ENCODE measurements at places on chromosomes 1 and 21. TPM values are rescaled to one million over a fixed set of nuclear protein-coding genes. Genes with fewer than 3 reads are reported as not detected.
A peak's percentile ranks its signal among the peaks of the same experiment; 100 is the strongest.

GPR153 gene
- 1.2 TPM for total RNA-seq

PRAMEF2 gene
- not detected for total RNA-seq

SYCP1 gene
- total RNA-seq: not detected

VWA1 gene
- total RNA-seq: 0.28 TPM

UBXN10 gene
- 0.23 TPM for total RNA-seq

CELA3A gene
- not detected for total RNA-seq

DNA sequence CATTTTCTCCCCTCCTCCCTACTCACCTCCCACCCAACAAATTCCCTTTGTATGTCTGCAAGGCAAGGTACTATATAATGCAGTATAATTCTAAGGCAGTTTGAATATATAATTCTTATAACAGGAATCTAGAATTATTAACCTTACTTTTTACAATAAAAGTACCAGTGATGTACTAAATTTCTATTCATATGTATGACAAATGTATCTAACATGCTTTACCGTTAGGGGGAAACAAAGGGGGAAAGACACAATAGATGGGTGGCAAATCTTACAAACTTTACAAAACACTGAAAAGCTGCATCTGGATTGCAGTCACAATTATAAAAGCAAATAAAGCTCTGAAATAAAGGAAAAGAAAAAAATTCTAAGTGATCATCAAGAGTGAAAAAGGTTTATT, 2.3 kb downstream of the PIK3R3 start:
- H3K4me1 ChIP-seq: peaks cover 23% of the 10 kb centered on the region
- H3K4me3 ChIP-seq: peak overlapping the region; percentile 23
- DNase-seq: no peak
- H3K27ac ChIP-seq: no peak overlapping the region

DNA sequence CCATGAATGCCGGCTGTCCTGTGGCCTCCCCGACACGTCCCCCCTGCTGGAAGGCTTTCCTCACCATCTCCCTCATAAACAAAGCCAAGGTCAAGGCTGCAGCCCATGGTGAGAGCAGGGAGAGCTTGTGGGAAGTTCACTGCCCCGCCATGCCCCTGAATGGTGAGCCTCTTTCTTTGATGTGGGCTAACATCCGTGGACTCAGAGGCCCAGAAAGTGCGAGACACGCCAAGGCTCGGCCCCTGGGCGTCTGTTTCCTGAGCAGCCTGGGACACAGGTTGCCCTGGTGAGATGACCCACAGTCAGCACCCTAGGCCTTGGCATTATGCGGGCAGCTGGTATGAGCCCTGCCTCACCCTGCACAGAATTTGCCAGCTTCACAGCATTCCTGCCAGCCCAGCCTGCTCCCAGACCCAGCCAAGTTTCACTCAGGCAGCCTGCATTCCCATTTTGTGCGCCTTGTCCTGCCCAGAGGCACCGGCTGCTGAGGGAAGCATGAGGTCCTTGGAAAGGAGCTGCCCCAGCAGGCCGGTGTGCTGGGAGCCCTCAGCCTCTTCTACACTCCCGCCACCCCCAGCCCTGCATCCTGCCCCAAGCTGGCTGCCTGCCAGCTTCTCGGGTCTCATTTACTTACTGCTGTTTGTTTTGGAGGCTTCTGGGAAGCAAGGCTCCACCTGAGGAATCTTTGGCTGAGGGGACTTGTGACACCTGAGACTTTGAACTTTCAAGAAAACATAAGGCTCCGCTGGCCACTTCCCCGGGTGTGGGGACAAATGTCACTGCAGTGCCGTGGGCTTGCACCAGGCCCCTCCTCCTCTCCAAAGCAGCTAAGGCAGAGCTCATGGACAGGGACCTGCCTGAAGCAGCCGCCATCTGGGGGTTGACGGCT, 31.9 kb downstream of the NEK2 start:
- H3K27me3 ChIP-seq: peaks cover 12% of the 10 kb centered on the region
- no peak overlapping the region for H3K27ac ChIP-seq
- no peak overlapping the region for H3K4me3 ChIP-seq
- no peaks in the 10 kb centered on the region for H3K36me3 ChIP-seq

DNA sequence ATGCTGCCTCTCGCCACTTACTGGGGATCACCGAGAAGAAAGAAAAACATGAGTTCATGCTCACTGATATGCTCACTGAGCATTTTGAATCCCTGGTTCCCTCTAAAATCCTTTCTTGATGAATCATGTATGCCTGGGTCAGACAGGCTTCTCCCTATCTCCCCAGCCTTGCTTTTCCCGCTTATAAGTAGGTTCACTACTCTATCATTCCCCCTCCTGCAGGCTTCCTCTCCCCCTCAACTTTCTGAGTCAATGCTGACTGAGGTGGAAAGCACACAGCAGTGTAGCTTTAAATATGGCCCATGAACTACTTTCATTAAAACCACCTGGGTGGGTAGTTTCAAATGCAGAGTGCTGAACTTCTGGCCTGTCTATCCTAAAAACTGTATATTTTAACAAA, 41.7 kb downstream of the FMO4 start:
- H3K4me1 ChIP-seq: no peaks in the 10 kb centered on the region
- H3K27me3 ChIP-seq: peaks cover 8% of the 10 kb centered on the region
- DNase-seq: no peak
- H3K27ac ChIP-seq: no peak overlapping the region

GRCh38 chr1:185325413-185325812, 8.4 kb upstream of the IVNS1ABP start:
- H3K4me3 ChIP-seq: no peak overlapping the region
- no peak for DNase-seq
- H3K36me3 ChIP-seq: peaks cover 32% of the 10 kb centered on the region
- no peaks in the 10 kb centered on the region for H3K27me3 ChIP-seq
- no peak overlapping the region for H3K27ac ChIP-seq
- H3K4me1 ChIP-seq: peaks cover 8% of the 10 kb centered on the region

- peaks cover 14% of the 10 kb centered on the region for H3K4me1 ChIP-seq
- DNase-seq: no peak
- H3K27me3 ChIP-seq: no peaks in the 10 kb centered on the region
- H3K27ac ChIP-seq: no peak overlapping the region
- no peak overlapping the region for H3K4me3 ChIP-seq
These were observed 26.7 kb downstream of the RC3H1 start for GRCh38 chr1:173995475-173995874.

DNA sequence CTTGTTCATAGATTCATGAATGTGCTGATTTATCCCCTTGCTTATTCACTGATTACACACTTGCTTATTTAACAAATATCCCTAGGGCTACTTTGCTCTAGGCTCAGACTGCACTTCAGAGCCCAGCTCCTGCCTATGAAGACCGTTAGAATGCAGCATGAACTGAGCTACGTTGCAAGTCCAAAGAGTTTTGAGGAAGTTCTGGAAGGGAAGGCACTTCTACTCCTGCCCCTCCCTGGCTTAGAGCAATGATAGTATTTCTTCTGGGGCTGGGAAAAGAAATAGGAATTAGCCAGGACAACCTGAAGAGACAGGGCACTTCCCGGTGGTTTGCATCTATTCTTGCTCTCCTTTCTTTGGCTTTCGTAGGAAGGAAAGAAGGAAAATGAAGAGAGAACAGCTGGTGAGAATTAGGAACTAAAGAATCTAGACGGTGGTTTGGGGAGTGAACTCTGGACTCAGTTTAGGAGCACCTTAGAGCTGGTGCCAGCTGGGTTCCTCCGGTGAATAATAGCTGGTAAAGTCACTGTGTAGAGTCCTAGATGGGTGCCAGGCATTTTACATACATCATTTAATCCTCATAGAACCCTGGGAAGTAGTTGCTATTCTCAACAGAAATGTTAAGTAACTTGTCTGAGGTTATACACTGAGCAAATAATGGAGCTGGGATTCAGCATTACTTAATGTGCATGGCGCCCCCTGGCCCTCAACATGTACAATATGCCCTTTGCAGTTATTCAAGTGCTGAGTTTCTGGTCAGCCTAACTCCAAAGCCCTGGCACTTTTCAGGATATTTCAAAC, 65.9 kb downstream of the NDUFS5 start:
- no peak overlapping the region for H3K27ac ChIP-seq
- peak; percentile 72 for DNase-seq
- H3K36me3 ChIP-seq: no peaks in the 10 kb centered on the region
- H3K4me1 ChIP-seq: peaks cover 6% of the 10 kb centered on the region

- H3K36me3 ChIP-seq: no peaks in the 10 kb centered on the region
- H3K4me3 ChIP-seq: no peak overlapping the region
- DNase-seq: no peak
- no peak overlapping the region for H3K27ac ChIP-seq
These were observed 166.4 kb upstream of the PROX1 start for GRCh38 chr1:213821175-213821942.

DNA sequence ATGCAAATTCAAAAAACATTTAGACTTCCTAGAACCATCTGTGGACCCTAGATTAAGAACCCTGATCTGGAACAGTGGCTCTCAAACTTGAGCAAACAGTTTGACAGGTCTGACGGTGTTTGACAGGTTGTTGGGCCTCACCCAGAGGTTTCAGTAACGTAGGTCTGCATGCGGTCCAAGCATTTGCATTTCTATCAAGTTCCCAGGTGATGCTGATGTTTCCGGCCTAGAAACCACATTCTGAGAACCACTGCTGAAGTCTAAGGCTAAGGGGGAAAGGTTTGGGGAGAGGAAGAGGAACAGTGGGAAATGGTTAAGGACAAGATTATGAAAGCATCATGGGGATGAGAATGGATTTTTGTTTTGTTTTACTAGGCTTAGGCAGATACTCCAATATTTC, 48.6 kb downstream of the MDM4 start:
- H3K4me3 ChIP-seq: no peak overlapping the region
- H3K27ac ChIP-seq: peak overlapping the region; percentile 59
- peaks cover 48% of the 10 kb centered on the region for H3K4me1 ChIP-seq

DNA sequence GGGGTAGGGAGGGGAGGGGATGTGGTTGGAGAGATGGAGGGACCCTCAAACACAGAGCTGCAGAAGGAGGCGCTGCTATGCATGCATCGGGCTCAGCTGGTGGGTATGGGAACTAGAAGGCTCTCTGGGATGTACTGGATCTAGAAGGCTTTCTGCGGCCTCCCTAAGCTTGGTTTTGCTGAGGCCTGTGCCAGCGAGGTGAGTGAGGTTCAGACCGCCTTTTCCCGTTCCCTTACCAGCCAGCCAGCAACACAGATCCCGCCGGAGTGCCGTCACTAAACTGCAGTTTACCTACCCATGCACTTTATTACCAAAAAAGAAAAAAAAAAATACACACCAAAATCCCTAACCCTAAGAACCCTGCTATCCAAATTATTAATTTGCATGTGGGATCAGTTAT, 180.2 kb downstream of the PRDM16 start:
- no peaks in the 10 kb centered on the region for H3K36me3 ChIP-seq
- peaks cover 20% of the 10 kb centered on the region for H3K27me3 ChIP-seq
- no peak overlapping the region for H3K4me3 ChIP-seq
- H3K4me1 ChIP-seq: no peaks in the 10 kb centered on the region

DNA sequence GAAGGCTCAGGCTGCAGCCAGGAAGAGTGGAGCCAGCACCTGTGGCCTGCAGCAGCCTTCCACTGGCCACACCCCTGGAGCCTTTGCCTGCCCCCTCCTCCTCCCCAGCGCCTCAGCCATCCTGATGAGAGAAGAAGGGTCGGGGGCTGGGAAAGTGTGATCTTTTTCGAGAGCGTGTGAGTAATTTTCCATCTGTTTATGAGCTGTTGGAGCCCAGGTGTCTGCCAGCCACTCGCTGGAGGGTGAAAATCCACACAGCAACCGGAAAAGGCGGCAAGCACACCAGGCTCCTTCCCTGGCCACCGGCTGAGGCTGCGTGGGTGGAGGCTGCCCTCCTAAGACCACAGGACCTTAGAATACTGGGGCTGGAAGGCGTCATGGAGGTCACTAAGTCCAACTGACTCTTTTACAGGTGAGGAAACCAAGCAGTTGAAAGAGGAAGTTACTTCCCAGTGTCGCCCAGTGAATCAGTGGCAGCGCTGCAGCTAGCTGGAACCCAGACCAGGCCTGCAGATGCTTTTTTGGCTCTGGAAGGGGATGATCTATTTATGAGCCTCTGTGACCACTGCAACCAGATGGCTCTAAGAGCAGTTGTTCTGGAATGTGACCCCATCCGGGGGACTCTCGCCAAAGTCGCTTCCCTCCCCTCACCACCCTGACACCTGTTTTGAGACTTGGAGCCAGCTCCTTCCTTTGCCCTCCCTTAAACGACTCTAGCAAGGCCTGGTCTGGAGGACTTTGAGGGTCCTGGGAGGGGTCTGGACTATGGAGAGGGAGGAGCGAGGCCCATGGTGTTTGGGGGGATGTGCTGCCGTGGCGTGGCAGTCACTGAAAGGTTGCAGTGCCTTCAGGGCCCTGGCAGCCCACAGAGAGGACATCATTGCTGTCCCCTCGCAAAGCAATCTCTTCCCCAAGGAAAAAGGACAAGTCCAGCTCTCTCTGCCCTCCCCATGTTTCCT, 54.5 kb downstream of the LGR6 start:
- H3K4me1 ChIP-seq: no peaks in the 10 kb centered on the region
- no peaks in the 10 kb centered on the region for H3K36me3 ChIP-seq
- no peak overlapping the region for H3K4me3 ChIP-seq
- H3K27me3 ChIP-seq: peaks cover 15% of the 10 kb centered on the region
- H3K27ac ChIP-seq: no peak overlapping the region

GRCh38 chr1:206654828-206655227, 19.5 kb downstream of the DYRK3 start:
- H3K4me3 ChIP-seq: no peak overlapping the region
- peaks cover 2% of the 10 kb centered on the region for H3K36me3 ChIP-seq
- DNase-seq: no peak
- peaks cover 8% of the 10 kb centered on the region for H3K27me3 ChIP-seq
- peaks cover 7% of the 10 kb centered on the region for H3K4me1 ChIP-seq
- H3K27ac ChIP-seq: no peak overlapping the region

GRCh38 chr1:91011726-91012125, 10.1 kb downstream of the ZNF644 start:
- H3K4me3 ChIP-seq: no peak overlapping the region
- H3K4me1 ChIP-seq: peaks cover 40% of the 10 kb centered on the region
- no peaks in the 10 kb centered on the region for H3K27me3 ChIP-seq
- no peak overlapping the region for H3K27ac ChIP-seq
- DNase-seq: no peak

DNA sequence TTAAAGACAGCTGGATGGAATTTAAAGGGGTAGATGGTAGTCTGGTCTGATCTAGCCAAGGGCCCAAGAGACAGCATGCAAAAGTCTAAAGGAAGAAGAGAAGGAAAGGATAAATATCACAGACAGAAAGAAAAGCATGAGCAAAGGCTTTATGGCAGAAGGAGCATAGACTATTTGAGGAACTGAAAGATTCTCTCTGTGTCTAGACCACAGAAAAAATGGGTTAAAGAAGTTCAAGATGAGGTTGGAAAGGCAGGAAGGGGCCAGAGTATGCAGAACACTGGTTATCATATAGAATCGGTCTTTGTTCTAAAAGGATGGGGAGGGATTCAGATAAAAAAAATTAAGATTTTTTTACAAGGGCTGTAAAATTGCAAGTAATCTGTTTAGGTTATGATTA, 136.8 kb upstream of the SGIP1 start:
- no peaks in the 10 kb centered on the region for H3K27me3 ChIP-seq
- no peak overlapping the region for H3K4me3 ChIP-seq
- no peak for DNase-seq

DNA sequence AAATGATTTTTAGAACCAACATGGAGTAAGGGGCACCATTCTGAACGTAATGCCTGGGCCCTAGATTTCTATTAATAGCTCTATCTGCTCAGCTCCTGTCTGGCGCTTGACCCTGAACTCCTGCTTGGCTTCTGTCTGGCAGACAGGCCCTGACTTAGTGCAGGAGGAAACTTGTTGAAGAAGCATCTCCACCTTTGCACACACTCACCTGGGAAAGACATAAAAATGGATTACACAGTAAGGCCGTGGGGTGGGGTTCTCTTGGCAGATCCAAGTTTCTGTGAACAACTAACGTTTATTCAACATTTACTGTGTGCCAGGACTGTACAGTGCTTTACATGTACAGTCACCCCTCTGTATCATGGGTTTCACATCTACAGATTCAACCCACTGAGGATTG, 62.1 kb upstream of the CNIH3 start:
- H3K4me3 ChIP-seq: no peak overlapping the region
- no peak overlapping the region for H3K27ac ChIP-seq
- no peaks in the 10 kb centered on the region for H3K36me3 ChIP-seq
- no peaks in the 10 kb centered on the region for H3K4me1 ChIP-seq
- no peak for DNase-seq

Measured in activated CD8-positive, alpha-beta memory T cell treated with anti-CD3 and anti-CD28 coated beads, Interleukin-2, amount 10 ng/mL, durations not matched to agents 7 days and 5 days (primary cell).